Activated CD8-positive, alpha-beta memory T cell treated with anti-CD3 and anti-CD28 coated beads, Interleukin-2, amount 50 U/mL, for 4 hours (primary cell): ENCODE measurements at places on chromosomes 2 and 18.

GRCh38 chr2:206023183-206023582, 62.8 kb downstream of the INO80D start:
- DNase-seq = no peak

- DNase-seq = no peak
Observed at GRCh38 chr18:3153107-3153704, 66.6 kb downstream of the MYOM1 start.

DNA sequence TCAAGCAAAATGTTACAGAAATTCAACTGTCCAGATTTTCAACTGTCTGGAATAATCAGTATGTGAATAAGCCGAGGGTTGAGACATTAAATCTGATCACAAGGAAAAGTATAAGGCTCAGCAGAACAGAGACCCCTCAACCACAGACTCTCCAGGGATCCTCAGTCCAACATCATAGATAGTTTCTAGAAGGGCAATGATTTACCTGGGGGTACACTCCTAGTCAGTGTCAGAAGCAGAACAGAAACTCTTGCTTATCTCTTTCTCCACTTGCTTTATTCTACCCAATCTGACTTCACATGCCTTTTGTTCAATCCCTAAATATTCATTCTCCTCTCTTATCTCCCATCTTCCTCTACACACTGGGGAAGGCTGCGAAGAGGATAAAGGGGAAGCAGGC, 36.4 kb downstream of the ICOS start:
- no peak for DNase-seq

- DNase-seq = peak; percentile 58
Observed at GRCh38 chr2:109213646-109214433, 84.8 kb downstream of the SH3RF3 start.

DNA sequence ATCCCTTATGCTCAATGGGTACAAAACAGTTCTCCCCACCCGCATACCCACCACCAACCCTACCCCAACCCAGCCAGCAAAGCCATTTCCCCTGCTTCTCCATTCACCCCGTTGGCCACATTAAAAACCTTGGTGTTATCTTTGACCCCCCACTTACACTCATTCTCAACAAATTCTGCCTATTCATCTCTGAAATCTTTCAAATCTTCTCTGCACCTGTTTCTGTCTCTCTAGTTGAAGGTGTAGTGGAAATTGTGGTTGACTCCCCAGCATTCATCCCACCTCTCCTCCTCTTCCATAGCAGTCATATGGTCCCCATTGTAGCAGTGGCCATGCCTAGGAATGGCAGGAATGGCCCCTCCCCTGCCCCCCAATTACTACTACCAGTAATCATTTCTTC, 20.5 kb upstream of the TET3 start:
- no peak for DNase-seq

GRCh38 chr2:60413814-60414168, 139.7 kb downstream of the BCL11A start:
- no peak for DNase-seq

GRCh38 chr2:131120815-131121317, 15.7 kb downstream of the PLEKHB2 start:
- no peak for DNase-seq

DNA sequence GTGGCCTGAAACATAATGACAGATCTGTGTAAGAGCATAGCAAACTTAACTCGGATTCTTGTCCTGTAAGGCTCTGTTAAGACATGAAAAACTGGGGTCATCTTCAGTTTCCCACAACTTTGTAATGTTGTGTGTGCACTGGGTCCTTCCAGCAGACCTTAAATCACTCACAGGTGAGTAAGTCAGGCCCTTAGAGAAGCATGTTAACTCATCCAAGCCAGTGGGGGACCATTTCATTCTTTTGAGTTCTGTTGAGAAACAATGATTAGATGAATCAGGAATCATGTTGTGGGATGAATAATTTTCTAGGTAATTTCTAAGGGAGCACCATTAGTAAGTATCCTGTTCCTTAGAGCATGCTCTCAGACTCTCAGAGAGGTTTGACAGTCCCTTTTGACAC, 167.1 kb downstream of the ESCO1 start:
- no peak for DNase-seq

DNA sequence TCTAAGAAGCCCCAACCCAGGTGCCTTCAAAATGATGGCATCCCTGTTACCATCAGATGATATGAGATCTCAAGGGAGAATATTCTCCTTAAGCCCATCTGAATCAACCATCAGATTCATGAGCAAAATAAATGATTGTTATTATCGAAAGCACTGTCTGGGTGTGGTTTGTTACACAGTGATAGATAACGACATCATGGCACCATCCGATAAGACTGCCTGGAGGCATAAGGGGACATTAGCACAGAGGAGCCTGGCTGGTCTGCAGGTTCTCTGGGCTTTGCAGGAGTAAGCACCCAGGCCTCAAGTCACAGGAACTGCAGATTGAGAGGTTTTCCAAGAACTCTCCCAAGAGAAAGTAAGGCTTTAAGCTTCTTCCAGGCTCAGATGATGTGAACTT, 15.6 kb downstream of the BMP10 start:
- no peak for DNase-seq

DNA sequence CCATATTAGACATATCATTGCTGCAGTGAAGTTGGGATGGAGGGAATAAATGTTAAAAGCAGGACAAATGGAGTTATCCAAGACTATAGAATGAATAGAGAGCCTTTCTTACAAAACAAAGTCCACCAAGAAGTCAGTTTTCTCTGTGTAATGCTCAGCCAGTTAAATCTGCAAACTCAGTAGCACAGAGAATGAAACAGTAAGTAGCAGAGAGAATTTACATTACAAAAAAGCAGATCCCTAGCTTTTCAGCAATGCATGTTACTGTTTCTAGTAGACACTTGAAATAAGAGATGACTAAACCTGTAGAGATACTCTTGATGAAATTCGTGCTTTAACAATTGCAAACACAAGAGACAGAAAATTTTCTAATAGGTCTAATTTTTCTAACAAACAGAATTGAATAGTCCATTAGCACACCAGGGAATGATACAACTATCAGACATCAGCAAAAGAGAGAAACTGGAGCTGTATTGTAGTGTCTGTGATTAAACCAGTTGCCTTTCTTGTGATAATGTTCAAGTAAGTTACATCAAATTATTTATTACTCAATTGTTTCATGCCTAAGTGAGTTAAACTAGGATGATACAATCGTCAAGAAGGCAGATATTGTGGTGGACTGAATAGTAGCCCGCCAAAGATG, 322.2 kb upstream of the DDX18 start:
- no peak for DNase-seq

GRCh38 chr2:198930170-198930569, 527.6 kb downstream of the SATB2 start:
- DNase-seq = no peak

GRCh38 chr2:12256206-12256605, 460.5 kb upstream of the TRIB2 start:
- no peak for DNase-seq

DNA sequence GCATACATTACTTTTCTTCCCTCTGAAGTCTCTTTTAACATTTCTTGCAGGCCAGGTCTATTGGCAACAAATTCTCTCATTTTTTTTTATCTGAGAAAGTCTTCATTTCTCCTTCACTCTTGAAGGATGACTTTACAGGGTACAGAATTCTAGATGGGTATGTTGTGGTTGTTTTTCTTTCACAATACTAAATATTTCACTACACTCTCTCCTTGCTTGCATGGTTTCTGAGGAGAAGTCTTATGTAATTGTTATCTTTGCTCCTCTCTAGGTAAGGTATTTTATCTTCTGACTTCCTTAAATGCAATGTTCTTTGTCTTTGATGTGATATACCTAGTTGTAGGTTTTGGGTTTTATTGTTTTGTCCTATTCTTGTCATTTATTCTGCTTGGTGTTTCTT, 371.1 kb downstream of the FIGN start:
- no peak for DNase-seq

DNA sequence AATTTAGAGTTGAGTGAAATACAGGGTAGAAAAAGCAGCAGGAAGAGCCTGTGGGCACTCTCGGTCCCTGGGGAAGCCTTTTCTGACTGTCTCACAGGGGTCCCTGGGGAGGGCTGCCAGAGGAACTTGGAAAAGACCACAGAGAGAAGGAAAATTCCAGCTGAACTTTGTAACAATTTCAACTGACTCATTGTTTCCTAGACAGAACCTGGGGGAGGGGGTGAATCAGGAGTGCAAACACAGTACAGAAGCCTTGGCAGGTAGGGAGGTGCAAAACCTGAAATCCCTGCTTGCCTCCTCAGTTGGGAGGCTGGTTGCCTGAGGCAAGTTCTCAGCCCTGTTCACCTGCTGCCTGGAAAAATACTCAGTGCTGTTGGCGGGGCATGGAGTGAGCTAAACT, 106.8 kb downstream of the GRB14 start:
- DNase-seq = no peak

- DNase-seq = no peak
Observed at GRCh38 chr2:84972207-84972783, 1.3 kb downstream of the KCMF1 start.

DNA sequence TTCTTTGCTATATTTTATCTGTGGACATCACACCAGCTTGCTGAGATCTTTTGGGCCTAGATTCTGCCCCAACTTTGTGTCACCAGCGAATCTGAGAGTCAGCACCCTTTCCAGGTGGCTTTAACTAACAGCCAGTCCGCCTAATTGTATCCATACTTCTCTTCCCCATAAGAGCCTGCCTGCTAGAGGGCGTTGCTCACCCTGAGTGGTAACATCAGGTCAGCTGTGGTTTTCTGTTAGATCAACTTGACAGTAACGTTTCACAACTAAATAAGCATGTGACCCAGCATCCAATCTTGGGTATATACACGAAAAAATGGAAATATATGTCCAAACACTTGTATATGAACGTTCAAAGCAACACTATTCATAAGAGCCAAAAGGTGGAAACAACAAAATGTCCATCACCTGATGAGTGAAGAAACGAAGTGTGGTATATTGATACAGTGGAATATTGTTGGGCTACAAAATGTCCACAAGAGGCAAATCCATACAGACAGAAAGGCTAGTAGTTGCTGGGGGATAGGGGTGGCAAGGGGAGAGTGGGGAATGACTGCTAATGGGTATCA, 24.9 kb downstream of the EFHD1 start:
- DNase-seq = no peak

DNA sequence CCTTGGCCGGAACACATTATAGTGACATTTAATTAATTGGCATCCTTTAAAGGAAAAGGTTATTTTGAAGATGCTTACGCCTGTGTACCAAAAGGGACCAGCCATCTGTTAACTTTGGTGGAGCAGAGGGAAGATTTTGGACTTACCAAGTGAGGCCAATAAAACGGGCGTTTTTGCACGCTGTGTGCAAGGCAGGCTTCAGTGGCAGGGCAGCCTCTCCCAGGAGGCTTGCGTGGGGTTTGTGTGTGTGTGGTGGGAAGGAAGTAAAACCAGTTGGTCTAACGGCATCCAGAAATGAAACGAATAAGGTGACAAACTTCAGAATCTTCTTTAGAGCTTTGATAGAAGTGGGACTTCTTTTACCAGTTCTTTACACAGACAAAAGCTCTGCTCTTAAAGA, 191.7 kb downstream of the PRKCE start:
- no peak for DNase-seq

GRCh38 chr2:28640908-28641300, 110.7 kb upstream of the PPP1CB start:
- no peak for DNase-seq

DNA sequence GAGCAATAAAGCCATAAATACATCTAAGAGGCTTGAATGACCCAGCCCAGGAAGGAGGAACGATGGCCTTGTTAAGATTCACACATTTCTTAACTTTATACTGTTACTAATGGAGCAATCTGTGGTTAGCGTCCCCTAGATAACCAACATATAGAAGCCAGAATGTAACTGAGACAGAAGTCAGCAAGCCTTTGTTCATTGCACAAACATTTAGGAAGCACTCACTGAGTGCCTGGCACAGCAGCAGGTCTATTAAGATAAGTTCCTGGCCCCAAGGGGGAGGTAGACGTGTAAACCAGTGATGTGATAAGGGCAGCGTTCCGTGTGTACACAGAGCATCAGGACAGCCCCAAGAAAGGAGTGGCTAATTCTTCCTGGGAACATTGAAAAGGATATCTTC, 63.6 kb upstream of the ATL2 start:
- DNase-seq = no peak

DNA sequence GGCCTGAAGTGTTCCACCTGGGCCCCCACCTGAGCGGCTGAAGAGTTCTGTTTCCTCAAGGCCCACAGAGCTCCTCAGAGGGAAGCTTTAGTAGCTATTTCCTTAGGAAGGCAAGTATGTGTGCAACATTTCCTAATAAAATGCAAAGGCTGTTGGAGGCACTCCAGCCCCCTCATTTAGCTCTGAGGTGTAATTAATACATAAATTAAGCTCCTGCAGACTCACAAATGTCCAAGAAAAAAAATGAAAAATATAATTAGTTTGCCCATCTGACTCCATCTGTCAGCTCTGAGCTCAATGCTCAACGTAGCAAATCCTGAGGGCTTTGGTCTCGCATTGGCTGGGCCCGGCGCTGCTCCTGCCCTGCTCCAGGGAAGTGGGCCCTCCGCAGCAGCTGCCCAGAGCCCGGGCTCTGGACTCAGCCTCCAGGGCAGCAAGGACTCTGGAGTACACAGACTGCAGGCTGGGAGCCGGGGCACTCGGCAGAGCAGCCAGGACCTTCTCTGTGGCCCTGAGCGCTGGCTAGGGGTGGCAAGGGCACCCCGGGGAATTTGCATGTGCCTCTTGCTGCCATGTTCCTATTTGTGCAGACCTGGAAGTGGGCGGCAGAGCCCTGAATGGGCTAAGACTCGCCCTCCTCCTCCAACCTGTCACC, 23.4 kb upstream of the C1QL2 start:
- no peak for DNase-seq

DNA sequence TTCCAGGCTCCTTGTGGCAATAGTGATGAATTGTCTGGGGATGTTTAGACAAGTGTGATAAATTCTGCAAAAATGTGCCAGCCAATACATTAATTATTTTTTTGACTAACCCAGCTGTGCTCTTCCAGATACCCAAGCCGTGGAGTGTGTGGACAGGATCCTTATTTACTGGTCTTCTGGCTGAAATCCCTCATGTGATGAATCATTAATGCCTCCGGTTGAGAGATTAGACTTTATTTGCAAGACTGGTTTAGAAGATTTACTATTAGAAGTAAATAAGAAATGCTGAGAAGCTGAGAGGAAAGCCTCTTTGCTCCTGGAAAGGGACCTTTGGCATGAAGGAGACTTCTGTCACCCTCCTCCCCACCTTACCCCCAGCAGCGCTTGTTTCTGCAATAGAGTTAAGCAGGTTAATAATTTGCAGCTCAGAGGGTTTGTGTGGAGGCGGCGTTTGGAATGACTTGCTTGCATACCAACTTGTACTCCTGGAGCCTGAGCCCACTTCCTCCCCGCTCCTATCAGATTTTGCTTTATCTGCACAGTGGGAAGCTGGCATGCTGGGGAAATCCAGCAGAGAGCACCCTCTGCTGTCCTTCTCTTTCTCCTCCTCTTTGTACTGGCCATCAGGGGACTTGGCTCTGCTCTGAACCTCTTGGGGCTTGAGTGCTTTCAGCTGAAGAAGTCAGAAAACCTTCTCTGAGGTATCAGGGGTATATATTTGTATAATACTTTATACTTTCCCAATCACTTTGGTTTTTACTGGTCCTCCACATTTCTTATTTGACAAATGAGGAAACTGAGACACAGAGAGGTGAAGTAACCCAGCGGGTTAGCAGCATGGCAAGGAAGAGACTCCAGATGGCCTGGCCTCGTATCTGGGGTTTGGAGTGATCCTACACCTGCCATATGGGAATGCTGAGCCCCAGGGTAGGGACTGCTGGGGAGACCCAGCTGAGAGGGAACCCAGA, 16.3 kb downstream of the SLC3A1 start:
- DNase-seq = no peak
